ENCODE measurements at places on chromosomes 12 and 14.

GRCh38 chr12:93136253-93137055, 207.4 kb upstream of the EEA1 start:
- DNase-seq = no peak

- peak; percentile 64 for DNase-seq
Measured at GRCh38 chr12:113174461-113175384, 10.6 kb downstream of the DDX54 start.

- DNase-seq = peak; percentile 9
Measured at GRCh38 chr12:10982244-10982643, 4.5 kb downstream of the TAS2R50 start.

DNA sequence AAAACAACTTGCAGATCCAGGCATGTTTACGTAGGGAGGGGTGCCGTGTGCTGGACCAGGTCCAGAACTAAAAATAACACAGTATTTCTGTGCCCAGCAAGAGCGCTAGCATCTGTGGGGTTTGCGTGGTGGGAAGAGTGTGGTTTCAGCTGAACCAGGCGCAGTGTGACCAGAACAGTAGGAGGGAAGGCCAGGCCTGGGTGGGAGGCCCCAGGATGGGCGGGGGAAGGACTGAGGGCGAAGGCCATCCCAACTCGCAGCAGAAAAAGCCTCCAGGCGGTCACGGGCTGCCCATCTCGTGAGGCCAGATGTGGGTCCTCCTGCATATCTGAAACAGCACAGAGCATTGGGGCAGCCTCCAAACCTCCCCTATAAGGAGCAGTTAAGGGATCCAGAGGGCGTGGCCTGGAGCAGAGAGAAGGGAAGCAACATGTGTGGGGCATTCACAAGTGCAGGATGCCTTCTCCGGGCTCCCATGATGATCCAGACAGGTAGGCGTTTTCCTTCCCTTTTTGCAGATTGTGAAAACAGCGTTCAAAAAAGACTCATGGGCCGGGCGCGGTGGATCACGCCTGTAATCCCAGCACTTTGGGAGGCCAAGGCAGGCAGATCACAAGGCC, 17.8 kb upstream of the CD9 start:
- no peak for DNase-seq

GRCh38 chr12:103965255-103965589, 450 bp upstream of the TDG start:
- no peak for DNase-seq

GRCh38 chr14:50778721-50779483, 52.1 kb downstream of the NIN start:
- no peak for DNase-seq

DNA sequence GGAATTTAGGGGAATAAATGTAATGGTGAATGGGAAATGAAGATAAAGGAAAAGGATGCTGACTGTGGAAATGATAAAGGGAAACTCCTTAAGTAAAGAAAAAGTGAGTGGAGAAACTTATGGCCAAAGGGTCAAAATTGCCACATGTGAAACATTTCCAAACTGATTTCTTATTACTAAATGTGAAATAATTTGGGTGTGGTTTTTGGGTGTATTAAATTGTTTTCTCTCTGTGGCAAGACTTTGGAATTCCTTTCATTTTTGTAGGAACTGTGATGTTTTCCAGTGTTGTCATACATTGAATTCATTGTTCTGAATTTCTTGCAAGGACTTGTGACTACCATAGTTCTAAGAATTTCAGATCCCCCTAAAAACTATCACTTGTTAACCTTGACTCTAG, 1891.5 kb upstream of the SEL1L start:
- DNase-seq = no peak

- no peak for DNase-seq
Measured at GRCh38 chr12:128825835-128826234, 2.1 kb upstream of the SLC15A4 start.

DNA sequence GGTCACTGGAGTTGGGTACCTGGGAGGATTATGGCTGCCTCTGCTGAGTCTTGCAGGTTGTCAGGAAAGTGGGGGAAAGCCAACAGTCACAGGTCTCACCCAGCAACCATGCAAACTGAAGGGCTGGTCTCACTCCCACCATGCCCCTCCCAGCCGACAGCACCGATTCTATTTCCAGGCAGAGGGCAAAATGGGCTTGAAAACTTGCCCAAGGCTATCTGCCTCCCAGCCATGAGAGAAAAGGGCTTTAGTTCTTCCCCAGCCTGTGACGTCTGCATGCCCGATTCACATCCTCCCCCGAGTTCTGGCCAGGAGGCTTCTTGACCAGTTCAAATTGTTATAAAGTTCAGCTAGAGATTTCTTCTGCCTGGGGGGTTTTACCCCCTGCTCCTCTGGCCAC, 9.9 kb upstream of the TAS2R30 start:
- no peak for DNase-seq

- DNase-seq = no peak
Measured at GRCh38 chr14:64745511-64746091, 41.4 kb downstream of the PLEKHG3 start.

GRCh38 chr12:53324113-53324778, 2.8 kb upstream of the AAAS start:
- peak; percentile 68 for DNase-seq

GRCh38 chr14:25516838-25517237, 466.9 kb upstream of the STXBP6 start:
- DNase-seq = no peak

GRCh38 chr14:37594971-37595808, at the start of the genes FOXA1 and TTC6:
Gene FOXA1 (minus strand): TSS chr14:37595249. CDS start chr14:37594972, 277 bp downstream.
Gene TTC6 (plus strand): TSS chr14:37595629. CDS start chr14:37622065, 26,436 bp downstream.
- DNase-seq = no peak

- DNase-seq = peak; percentile 10
Measured at GRCh38 chr12:131369094-131369845, 341.6 kb upstream of the SFSWAP start.

- DNase-seq = no peak
Measured at GRCh38 chr12:104263580-104264358, 39.8 kb upstream of the EID3 start.

GRCh38 chr12:123134826-123135225, 16.1 kb downstream of the PITPNM2 start:
- no peak for DNase-seq

DNA sequence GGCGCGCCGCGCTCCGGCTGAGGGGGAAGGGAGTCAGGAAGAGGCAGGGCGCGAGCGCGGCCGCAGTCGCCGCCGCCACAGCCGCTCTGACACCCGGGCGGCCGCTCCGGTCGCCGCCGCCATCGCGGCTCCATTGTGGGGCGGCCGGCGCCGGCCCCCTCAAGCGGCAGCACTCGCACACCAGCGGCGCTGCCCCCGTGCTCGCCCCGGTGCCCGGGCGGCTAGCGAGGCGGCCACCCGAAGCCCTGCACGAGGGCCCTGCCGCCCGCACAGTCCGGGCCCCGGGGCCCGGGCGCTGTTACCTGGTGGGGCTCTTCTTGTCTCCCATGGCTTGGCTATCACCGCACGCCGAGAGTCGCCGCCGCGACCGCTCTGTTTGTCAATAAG, 202 bp downstream of the YAF2 start:
- DNase-seq = no peak

GRCh38 chr12:4039931-4040330, 166.7 kb upstream of the PARP11 start:
- DNase-seq = no peak

DNA sequence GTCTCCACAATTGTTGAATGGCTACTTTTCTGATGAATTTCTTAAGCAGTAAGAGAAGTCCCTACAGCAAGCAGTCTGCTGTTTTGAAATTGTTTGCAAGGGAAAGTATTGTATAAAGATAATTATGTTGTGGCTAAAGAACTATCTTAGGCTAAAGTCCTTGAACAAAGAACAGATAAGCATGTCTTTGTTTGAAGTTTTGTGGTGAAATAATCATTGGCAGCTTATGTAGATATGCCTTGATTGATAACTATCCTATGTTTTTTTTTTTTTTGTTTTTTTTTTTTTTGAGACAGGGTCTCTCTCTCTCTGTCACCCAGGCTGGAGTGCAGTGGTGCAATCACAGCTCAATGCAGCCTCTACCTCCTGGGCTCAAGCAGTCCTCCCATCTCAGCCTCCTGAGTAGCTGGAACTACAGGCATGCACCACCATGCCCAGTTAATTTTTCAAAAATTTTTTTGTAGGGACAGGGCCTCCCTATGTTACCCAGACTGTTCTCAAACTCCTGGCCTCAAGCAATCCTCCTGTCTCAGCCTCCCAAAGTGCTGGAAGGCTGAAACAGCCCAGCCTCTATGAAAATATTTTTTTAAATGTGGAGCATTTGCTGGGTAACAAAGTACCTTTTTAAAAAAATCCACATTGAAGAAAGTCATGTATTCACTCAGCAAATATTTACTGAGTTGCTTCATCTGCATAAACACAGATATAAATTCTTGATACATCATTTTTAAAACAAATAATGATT, 80.8 kb downstream of the LLPH start:
- no peak for DNase-seq

GRCh38 chr14:54574528-54574927, 7.6 kb downstream of the SAMD4A start:
- no peak for DNase-seq

- DNase-seq = no peak
Measured at GRCh38 chr14:68103853-68104252, 284.3 kb downstream of the RAD51B start.

DNA sequence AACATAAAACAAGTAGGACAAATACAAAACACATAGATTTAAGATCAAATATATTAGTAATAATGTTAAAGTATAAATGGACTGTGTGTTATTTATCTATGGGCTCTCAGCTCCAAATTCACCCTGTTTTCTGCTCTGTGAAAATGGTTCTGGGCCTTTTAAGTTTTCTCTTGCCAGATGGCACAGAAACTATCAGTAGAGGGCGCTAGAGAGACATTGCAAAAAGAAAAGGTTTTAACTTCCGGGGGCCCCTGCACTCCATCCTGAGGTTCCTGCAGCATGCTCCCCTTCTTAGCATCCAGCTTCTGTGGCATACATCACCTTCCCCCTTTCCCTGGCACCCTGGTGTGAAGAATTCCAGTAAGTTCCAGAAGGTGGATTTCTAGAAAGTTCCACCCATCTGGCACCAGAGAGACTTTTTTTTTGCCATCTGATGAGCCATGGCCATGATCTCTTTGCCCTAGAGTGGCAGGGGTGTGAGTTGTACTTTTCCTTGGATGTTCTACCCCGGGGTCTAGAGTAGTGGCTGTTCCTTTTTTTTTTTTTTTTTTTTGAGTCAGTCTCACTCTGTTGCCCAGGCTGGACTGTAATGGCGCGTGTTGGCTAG, 29.3 kb downstream of the ZCRB1 start:
- DNase-seq = no peak

DNA sequence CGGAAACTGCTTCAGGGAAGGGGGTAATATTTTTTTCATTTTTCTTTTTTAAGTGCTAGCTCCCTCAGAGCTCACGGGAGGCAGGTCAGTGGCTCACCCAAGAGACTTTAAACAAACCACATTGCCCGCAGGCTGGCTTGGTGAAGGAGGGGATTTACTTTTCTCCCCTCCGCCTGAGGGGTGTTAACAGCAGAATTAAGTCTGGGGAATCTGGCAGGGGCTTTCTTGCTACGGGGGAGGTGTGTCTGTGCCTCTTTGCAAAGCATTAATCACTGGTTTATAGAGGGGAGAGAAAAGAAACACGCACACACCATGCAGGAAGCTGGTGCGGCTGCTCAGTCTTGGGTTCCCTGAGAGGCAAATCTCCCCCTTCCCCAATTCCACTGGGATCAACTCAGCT, 26.2 kb upstream of the TBX3 start:
- no peak for DNase-seq

DNA sequence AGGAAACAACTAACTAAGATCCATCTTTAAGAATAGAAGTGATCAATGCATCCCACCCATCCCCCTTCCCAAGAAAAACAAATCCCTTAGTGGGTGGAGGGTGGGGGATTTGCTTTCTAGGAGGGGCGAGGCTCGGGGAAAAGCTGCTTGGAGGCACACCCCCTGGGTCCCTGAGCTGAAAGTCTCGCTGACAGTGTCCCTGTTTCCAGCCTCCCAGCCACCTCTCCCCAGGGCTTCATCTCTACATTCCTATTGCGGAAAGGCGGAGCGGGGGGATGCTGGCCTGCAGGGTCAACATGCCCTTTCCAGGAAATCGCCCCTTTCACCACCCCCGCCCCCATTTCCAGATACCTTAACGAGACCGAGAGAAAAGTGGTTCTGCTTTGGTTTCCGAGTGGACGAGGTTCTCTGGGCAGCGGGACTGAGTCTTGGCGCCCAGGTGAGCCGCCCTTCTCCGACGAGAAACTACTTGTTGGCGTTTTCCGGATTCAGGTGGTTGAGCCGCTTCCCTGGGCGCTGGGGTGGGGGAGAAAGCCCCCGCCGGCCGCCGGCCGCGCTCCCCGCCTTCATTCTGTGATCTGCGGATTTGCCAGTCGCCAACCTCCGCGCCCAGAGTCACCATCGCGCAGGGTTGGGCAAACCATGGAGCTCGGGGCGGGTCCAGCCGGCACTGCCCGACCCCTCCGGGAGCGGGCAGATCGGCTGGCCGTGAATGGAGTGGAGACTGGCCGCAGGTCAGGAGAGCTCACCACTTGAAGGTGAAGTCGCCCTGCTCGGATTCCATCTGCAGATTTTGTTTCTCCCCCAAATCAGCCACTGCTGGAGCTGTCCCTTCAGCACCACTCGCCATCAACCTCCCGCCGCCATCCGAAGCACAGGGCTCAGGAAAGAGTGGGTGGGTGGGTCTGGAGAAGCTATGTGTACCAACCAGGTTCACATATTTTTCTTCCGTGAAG, 505 bp downstream of the KCNC2 start:
- no peak for DNase-seq

GRCh38 chr12:130335517-130336392, 1.9 kb upstream of the PIWIL1 start:
- DNase-seq = no peak

GRCh38 chr14:65731933-65732506, 319.5 kb downstream of the FUT8 start:
- DNase-seq = no peak

GRCh38 chr12:3315201-3315661, 175.8 kb upstream of the PRMT8 start:
- no peak for DNase-seq

GRCh38 chr14:78448164-78449094, 278.3 kb downstream of the NRXN3 start:
- no peak for DNase-seq

GRCh38 chr12:60760965-60761364, 1165.1 kb downstream of the SLC16A7 start:
- no peak for DNase-seq

DNA sequence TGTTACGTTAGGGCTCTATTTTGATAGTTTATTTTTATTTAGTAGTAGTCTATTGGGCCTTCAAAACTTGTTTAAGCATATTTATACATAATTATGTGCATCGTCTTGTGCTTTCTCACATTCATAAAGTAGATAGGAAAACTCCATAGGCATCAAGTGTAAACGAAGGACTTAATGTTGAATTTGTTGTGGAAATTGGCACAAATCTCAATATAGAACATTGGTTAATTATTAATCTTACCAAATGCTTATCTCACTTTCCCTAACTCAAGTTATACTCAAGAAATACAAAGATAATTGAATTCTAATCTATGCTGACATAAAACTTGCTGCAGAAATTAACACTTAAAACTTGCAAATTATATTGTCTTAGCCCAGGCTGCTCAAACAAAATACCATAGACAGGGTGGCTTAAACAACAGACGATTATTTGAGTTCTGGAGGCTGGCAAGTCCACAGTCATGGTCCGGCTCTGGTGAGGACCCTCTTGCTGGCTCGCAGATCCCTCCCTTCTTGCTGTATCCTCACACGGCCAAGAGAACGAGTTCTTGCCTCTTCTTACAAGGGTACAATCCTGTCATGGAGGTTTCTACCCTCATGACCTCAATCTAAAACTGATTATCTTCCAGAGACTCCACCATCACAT, 18.8 kb downstream of the STYX start:
- DNase-seq = no peak

GRCh38 chr12:103855896-103856657, 15.0 kb upstream of the NT5DC3 start:
- no peak for DNase-seq

All from CD8-positive, alpha-beta memory T cell (primary cell).